A172 (cell line): ENCODE measurements at places on chromosomes 4 and X. TPM values are rescaled to one million over a fixed set of nuclear protein-coding genes. Genes with fewer than 3 reads are reported as not detected.
A peak's percentile ranks its signal among the peaks of the same experiment; 100 is the strongest.

SMARCA1 gene
- 26.3 and 28.2 TPM in 2 replicates for total RNA-seq

TMSB15A gene
- total RNA-seq = 9.3 and 13.7 TPM in 2 replicates

ENPEP gene
- total RNA-seq = not detected in 2 replicates

RAB33A gene
- not detected in 2 replicates for total RNA-seq

SCOC gene
- 133 and 159 TPM in 2 replicates for total RNA-seq

GRCh38 chr4:16641971-16642370 lies 256.5 kb downstream of the LDB2 start:
- DNase-seq = no peak

DNA sequence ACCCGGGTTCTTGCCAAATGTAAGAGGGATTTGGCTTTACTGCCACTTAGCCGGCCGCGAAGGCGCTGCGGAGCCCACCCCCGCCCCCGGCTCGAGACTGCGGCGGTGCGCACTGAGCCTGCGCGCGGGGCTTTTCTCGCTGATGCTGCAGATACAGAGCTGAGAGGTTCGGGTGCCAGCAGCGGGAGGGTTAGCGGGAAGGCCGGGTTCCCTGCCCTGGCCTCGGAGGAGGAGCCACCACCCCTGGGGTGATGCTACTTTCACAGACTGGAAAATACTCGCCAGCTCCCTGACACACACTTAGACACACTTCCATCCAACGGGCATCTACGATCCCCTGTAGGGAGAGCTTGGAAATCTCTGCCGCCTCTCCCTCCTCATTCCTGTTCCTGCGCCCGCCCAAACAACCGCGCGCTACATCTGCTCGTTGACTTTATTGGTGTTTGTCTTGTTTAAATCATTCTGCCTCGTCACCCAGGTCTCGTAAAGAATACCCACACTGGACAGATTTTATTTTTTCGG lies 2.1 kb upstream of the PCDH7 start:
- peak; percentile 30 for DNase-seq

DNA sequence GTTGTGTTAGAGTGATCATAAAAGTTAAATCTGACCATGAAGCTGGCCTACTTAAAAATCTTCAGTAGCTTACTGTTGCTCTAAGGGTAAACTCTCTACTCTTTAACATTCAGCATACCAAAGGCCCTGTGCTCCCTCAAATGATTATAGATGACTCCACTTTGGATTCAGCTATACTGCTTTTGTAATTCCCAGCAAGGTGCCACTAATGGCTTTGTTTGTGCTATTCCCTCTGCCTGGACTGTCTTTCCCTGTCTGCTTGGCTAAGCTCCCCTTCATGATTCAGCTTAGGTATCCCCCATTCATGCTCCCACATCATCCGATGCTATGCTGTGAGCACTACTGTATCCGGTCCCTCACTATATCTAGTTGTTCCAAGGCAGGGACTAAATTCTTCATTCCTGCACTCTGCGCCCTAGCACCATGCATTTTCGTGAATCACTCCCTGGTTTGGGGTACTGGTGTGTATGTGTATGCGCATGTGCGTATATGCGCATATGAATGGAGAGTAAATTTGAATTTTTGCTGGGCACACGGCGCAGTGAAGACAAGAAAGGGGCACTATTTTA lies 453 bp upstream of the PBDC1 start:
- DNase-seq = no peak

DNA sequence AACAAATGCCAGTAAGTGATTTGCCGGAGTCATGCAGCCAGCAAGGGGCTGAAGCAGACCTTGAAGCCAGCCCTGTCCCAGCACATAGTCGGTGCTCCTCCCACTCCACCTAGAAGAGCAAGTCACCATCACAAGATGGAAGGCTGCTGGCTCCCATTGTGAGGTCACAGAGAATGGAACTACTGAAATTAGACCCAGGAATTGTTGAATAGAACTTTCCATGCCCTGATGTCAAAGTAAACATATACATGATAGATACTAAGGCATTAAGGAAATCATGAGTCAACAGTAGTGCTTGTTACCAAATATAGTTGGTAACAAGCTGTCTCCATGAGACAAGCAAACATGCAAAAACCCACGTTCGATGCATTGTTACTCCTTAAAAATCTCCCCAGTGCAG lies 177.1 kb upstream of the MID1 start:
- no peak for DNase-seq

GRCh38 chrX:123731987-123732669 lies 724 bp downstream of the THOC2 start:
- peak; percentile 7 for DNase-seq

DNA sequence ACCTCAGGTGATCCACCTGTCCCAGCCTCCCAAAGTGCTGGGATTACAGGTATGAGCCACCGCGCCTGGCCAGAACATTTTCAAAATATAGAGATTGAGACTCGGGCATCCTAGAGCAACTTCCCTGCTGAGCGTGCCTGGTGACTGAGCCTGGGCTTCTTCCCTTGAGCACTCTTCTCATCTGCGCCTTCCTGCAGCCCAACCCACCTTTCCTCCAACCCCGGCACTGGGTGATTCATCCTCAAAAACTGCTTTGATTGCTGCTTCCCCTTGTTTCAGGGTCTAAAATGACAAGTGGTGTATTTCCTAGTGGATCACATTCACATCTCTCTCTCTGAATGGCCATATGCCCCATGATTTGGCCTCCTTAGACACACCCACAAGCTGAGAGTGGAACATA lies 37.8 kb downstream of the PHKA2 start:
- peak; percentile 32 for DNase-seq

DNA sequence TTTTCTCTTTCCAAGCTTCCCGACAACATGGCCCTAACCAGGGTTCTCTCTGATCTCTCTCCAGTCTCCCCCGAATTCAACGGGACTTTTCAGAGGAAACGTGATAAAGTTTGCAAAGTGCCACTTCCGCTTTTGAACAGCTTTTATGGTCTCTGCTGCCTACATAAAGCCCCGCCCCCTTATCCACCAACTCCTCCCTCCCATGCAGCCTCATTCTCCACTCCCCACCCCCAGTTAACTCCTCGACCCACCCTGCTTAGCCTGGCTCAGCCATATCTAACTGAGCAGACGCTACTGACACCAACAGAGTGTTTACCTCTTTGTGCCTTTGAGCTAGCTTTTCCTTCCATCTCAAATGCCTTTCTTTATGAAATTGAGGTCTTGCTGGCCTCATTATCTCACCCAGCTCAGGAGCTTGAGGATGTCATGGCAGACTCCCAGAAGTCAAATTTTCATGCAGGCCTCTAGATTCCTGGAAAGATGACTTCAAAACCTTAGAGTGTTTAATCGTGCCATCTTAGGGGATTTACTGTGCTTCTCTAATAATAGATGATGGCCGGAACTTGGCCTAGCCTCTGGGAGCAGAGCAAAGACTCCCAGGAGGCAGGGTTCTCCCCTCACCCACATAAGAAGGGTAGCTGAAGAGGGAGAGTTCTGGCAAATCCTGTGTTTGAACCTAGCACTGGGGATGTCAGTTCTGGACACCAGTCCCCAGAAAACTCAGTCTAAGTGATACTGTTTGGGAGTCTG lies 606.0 kb downstream of the BCOR start:
- DNase-seq = no peak

DNA sequence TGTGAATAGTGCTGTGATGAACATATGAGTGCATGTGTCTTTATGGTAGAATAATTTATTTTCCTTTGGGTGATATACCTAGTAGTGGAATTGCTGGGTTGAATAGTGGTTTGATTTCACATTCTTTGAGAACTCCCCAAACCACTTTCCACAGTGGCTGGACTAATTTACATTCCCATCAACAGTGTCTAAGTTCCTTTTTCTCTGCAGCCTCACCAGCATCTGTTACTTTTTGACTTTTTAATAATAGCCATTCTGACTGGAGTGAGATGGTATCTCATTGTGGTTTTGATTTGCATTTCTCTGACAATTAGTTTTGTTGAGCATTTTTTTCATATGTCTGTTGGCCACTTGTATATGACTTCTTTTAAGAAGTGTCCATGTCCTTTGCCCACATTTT lies 29.1 kb downstream of the JADE3 start:
- no peak for DNase-seq

GRCh38 chrX:65508851-65509250 lies 25.7 kb downstream of the LAS1L start:
- DNase-seq = no peak
